ENCODE measurements at places on chromosomes 3 and 15. TPM values are rescaled to one million over a fixed set of nuclear protein-coding genes. Genes with fewer than 3 reads are reported as not detected.

The SLC51B gene
- total RNA-seq = not detected

The SPATA12 gene
- total RNA-seq = not detected

The GRK7 gene
- total RNA-seq = not detected

The TEX9 gene
- 1.3 TPM for total RNA-seq

The CCR8 gene
- 0.48 TPM for total RNA-seq

The DPPA2 gene
- total RNA-seq = not detected

The TNFAIP8L3 gene
- total RNA-seq = not detected

The MUC4 gene
- 0.24 TPM for total RNA-seq

The CCDC54 gene
- total RNA-seq = not detected

The CLDN16 gene
- total RNA-seq = not detected

The BNC1 gene
- total RNA-seq = not detected

The PLA2G4B gene
- total RNA-seq = 6.0 TPM

The EFCAB12 gene
- total RNA-seq = 0.31 TPM

The SLCO2A1 gene
- total RNA-seq = not detected

The SLC6A20 gene
- total RNA-seq = not detected

The OR5H15 gene
- not detected for total RNA-seq
